Right forelimb (tissue), 1 donor: ENCODE measurements at places on chromosomes 12 and 14.

- no peak for DNase-seq
Measured at GRCh38 chr12:77354766-77355362, 289.5 kb upstream of the E2F7 start.

GRCh38 chr12:52391618-52392002 is 6.2 kb upstream of the KRT84 start:
- DNase-seq: peak; percentile 58

DNA sequence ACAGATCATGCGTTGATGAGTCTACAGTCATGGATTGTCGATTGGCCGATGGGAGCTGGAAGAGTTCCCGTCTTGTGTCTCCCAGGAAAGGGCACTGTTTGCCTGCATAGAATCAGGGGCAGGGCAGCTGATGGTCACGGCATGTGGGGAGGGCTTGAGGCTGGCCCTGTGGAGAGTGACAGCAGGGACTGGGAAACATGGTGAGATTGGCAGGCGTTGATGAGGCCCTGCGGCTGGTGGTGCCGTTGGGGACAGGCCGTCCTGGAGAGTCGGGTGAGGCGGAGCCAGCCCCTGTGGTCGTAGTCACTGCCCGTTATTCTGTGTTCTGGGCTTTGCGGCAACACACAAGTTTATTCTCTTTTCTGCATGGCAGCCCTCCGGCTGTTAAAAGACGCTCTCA is 52.9 kb downstream of the TECPR2 start:
- no peak for DNase-seq

GRCh38 chr14:28983279-28983678 is 216.7 kb downstream of the FOXG1 start:
- no peak for DNase-seq

- DNase-seq: no peak
Measured at GRCh38 chr12:74619084-74619483, 81.4 kb downstream of the ATXN7L3B start.

DNA sequence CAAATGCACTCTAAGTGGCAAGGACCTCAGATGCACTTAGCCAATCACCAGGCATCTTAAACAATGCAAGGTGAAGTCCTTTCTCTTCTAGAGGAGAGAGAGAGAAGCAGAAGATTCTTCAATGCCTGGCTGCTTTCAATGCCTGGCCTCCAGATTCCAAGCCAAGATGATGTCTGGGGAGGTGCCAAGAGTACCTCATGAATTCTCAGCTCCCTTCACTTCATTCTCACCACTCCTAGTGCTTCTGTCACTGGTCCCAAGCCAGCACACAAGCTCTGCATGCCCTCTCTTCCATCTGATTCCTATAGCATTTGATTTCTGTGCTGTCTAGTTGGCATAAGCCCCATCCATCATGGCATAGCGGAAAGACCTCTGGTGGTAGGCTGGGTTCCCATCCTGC is 225.0 kb downstream of the KSR2 start:
- DNase-seq: no peak

GRCh38 chr14:55075628-55076175 is 24.3 kb downstream of the MAPK1IP1L start:
- no peak for DNase-seq

DNA sequence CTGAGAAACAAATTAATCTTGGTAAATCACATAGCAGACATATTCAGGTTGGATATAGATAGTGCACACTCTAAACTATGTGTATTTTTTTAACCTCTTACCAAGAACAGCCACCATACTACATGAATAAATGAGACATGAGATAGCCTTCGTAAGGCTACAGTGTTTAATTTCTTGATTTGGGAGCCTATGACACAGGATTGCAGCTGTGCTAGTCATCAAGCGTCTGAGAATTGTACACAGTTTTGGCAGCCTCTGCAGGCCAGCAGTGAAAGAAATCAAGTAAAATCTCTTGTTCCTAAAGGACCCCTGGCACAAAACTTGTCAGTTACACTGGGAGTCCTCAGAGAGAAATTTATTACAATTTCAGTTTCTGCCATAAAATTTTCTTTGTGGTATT is 236.1 kb downstream of the C12orf50 start:
- DNase-seq: no peak
